ENCODE measurements at places on chromosomes 2 and 18.

GRCh38 chr2:20231598-20232026 lies 6.7 kb upstream of the SDC1 start:
- DNase-seq = peak; percentile 64

DNA sequence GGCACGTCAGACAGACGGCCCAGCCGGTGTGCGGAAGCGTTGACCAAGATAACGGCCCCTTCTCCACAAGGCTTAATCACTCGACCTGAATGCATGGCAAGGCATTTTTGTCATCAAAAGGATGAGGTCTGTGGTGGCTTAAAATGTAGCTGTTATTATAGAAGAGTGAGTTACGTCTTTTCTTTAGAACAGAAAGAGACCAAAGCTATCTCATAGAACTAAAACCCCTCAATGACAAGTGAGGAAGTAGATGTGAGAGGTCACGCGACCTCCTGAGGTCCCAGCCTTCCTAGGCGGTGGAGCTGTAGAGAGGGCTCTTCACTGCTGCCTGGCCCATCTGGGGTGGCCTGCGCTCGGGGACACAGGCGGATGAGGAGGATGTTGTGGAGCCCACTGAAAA lies 75.7 kb downstream of the LDLRAD4 start:
- no peak for DNase-seq

DNA sequence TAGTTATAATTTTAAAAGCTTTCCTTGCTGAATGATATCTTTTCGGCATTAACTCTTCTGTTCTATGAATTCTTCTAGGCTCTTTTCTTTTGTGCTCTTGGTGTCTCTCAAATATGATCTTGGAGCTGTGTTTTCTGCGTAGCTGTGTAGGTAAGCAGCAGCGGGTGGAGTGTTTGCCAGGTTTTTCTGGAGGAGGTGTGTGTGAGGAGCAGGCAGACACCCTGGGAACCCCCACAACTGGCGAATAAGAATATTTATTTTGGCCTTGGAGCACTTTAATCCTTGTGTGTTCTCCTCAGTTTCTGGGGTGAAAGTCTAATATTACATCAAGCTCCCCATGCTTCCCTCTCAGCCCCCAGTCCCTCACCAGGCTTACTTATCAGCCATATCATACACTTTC lies 232.0 kb upstream of the FANCL start:
- DNase-seq = no peak

DNA sequence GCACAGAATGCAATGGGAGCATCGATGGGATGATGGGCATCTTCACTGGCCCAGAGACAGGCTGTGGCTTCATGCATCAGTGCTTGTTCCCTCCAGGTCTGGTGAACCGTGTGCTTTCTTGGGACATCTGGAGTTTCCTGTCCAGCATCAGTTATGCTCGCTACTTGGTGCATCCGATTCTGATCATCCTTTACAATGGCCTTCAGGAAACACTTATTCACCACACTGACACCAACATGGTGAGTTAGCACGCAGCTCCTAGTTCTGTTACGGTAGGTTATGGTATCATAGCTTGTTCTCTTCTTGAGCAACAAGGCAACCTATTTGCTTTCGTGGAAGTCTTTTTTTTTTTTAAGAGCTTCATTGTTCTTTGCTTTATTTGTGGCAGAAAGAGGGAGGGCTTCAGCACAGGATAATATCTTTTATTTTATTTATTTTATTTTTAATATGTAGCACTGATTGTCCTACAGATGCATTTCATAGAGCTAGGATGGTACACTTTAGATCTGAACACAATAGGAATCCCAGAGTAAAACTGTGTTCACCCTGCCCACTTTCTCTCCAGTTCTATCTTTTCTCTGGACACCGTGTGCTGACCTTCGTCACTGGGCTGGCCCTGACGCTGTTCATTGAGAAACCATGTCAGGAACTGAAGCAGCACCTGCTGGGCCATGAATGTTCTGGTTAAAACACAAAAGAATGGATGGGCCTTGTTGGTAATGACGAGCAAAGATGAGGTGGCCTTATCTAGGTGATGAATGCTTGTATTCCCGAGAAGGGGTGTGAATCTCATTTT lies 71.2 kb upstream of the SEC11C start:
- DNase-seq = no peak

DNA sequence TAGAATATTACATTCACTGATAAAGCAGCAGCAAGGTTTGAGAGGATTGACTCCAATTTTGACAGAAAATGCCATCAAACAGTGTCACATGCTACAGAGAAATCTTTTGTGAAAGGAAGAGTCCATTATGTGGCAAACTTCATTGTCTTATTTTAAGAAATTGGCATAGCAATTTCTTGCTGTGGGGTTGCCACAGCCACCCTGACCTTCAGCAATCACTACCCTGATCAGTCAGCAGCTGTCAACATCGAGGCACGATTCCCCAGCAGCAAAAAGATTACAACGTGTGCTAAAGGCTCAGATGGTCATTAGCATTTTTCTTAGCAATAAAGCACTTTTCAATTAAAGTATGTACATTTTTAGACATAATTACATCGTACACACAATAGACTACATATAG lies 74.7 kb downstream of the PRKCE start:
- DNase-seq = no peak

GRCh38 chr2:168626096-168626495 lies 170.0 kb downstream of the CERS6 start:
- DNase-seq = no peak

All from GM23248 (cell line).